ENCODE measurements at places on chromosomes 13 and 19.

DNA sequence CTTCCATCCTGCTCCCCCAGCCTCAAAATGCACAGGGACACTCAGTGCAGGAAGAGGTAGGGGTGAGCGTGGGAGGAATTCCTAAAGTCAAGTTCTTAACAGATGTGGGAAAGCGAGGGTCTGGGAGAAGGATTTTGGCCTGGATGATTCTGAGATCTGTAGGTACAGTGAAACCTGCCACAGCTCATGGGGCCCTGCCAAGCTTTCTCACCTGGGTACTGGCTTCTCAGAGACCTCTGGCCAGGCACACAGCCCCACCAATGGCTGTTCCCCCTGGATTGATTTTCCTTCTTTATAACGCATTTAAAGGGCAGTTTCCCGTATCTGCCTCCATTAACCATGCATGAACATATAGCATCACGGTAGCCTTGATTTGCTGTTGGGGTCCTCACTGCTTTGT lies 47.0 kb upstream of the GSX1 start:
- no peak for DNase-seq

DNA sequence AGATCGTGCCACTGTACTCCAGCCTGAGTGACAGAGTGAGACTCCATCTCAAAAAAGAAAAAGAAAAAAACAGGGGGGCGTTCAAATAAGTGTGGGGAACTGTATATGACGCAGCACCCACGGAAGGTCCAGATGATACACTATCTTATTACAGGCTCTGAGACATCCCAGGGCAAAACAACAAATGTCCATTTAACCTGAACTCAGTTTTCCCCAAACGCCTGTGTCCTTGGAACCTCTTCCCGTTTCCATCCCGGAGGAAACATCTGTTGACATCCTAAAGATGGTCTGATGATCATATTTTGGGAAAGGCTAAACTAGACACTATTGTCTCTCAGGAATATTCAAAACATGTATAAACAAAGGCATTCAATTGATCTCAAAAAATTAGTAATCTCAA lies 72.4 kb downstream of the COL4A1 start:
- DNase-seq, result no peak

DNA sequence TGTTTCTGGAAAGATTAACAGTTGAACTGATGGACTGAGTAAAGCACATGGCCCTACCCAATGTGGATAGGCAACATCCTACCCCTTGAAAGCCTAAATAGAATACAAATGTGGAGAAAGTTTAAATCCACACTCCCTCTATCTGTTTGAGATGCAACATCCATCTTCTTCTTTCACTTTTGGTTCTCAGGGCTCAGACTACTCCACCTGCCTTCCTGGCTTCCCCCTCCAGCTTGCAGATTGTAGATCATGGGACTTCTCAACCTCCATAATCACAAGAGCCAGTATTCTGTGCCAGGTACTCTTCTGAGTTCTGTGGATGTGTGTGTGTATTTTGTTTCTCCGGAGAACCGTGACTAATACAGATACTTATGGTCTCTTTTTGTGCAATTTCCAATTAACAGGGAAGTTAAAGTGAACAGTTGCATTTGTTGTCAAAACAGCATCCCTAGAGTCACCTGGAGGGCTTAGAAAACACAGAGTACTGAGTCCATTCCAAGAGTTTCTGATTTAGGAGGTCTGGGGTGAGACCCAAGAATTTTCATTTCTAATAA lies 590.3 kb upstream of the MIR17HG start:
- DNase-seq, result no peak

DNA sequence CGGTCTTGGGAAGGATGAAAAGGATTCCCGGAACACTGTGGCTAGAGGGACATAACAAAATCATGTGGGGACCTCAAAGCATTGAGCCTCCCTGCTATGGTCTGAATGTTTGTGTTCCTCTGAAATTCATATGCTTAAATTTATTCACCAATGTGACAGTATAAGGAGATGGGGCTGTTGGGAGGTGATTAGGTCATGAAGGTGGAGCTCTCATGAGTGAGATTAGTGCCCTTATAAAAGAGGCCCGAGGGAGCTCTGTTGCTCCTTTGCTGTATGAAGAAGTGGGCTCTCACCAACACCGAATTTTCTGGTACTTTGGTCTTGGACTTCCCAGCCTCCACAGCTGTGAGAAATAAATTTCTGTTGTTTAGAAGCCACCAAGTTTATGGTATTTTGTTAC lies 26.1 kb upstream of the DGKH start:
- DNase-seq, result no peak

GRCh38 chr13:74015137-74015536 lies 119.1 kb downstream of the KLF12 start:
- no peak for DNase-seq

DNA sequence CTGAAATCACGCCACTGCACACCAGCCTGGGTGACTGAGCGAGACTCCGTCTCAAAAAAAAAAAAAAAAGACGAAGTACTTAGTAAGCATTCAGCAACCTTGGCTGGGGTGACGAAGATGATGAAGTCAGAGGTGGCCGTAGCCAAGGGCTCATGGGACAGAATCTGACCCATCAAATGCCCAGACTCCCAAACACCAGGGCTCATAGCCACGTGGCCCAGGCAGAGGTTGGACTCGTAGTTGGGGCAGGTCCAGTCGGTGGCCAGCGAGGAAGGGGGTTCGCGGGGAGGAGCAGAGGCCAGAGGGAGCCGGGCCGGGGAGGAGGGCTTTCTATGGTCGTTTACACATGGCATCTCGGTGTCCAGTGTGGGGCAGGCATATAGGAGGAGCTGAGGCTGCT lies 52.1 kb upstream of the EHD2 start:
- DNase-seq, result no peak

- no peak for DNase-seq
Observed at GRCh38 chr19:11538232-11539036, at the start of gene CNN1. TSS of gene CNN1 (plus strand) at chr19:11538851. CDS start at chr19:11538928, 77 bp downstream.

DNA sequence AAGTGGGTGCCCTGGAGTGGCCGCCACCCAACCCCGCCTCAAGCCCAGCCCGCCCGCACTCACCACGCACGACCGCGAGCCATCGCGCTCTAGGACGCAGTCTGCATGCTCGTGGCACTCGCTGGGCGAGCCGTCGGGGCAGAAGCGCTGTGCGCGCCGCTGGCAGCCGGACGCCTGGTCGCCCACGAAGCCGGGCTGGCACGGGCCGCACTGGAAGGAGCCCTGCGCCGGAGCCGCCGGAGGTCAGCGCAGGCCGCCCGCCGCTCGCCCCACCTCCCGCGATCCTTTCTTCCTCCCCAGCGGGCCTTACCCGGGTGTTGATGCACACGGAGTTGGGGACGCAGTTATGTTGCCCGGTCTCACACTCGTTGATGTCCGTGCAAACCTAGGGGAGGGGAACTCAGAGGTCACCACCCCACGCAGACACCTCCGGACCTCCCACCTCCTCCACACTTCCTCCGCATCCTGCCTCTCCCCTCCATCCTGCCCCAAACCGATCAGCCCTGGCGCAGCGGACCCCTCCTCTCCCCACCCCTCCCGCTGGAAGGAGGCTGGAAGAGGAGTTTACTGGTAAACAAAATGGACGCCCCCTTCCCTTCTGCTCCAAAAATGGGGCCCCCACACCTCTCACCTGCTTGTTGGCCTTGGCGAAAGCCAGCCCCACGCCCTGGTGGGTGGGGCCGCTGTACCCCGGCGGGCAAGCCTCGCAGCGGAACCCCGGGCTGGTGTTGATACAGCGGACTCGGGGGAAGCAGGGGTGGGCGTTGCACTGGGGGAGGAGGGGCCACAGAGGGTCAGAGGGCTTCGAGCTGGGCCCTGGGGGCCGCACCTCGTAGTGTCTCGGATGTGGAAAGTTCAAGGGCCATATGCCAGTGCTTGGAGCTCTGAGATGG lies 2.3 kb downstream of the COMP start:
- no peak for DNase-seq

GRCh38 chr13:27168906-27169657 lies 2.5 kb downstream of the USP12 start:
- DNase-seq, result no peak

DNA sequence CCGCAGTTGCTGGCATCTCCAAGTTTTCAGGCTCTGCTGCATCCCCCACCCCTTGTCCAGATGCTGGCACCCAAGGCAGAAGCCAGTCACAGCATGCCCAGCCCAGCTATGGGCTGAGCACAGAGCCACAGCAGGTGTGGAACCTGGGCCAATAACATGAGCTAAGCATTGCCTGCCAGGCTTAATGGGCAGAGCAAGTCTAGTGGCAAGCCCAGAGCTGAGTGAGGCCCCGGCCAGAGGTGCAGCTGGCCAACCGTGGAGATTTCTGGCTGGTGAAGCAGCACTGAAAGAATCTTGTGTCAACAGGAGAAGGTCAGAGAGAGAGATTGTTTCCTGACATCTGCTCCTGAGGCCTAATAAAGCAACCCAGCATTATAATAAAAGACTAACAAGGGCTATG lies 111.0 kb downstream of the B3GLCT start:
- no peak for DNase-seq

DNA sequence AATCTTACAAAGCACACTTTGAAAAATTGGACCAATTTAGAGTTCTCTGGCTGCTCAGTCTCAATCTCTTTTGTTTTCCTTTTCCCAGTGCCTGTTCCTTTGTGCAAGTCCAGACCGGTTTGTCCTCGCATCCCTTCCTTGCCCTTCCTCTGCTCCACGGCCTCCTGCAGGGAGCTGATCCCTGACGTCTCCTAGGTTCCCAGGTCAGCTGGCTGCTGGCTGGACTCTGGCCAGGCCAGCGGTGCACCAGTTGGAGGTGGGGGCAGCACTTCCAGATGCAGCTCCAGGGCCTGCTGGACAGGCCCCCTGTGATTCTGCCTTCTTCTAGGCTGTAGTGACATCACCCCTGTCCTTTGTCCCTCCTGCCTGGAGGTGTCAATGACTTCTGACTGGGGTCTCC lies 44.0 kb upstream of the KPNA3 start:
- no peak for DNase-seq

- DNase-seq, result no peak
Observed at GRCh38 chr19:574658-575526, 2.5 kb downstream of the BSG start.

DNA sequence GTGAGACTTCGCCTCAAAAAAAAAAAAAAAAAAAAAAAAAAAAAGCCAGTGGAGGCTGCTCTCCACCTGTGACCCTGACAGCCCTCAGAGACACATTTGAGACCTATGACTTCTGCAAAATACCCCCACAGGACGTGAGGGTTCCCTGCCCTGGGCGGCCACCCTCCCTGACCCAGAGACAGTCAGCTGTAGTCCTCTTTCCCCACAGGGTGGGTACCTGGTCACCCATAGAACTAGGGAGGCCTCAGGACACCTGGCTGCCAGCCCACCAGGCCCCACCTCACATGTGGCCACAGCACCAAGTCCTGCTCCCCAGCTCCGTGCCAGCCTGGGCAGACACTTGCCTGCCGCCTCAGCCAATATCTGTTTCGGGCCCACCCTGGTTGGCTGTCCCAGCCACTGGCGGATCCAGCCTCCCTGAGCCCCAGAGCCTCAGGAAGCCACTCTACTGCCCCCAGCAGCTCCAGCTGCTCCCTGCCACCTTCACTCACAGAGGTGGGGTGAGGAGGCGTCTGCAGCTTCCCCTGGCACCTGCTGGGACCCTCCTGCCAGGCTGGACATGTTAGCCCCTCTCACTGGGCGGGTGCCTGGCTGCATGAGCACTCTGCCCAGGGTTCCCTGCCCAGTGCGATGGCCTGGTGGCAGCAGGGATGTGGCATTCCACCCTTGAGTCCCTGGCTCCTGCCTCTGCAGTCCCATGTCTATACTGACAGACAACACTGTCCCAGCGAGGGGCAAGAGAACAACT lies 6.9 kb downstream of the MKNK2 start:
- DNase-seq, result no peak

DNA sequence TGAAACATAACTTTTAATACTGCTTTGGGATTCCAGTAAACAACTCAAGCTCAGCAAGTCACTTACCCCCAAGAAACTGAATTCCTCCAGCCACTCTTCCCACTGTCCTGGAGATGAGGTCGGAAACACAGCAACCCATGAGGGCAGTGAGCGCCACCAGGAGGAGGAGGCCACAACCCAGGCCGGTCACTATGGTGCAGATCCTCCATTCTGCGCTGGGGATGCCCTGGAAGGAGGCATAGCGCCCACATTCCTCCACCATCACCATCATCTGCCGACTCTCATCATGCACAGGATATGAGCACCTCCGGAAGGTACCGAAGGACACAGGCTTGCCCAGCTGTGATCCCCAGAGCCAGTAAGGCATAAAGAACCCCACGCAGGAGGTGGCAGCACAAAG lies 2.2 kb downstream of the LHFPL6 start:
- no peak for DNase-seq

GRCh38 chr13:66375756-66376155 lies 854.4 kb downstream of the PCDH9 start:
- no peak for DNase-seq

DNA sequence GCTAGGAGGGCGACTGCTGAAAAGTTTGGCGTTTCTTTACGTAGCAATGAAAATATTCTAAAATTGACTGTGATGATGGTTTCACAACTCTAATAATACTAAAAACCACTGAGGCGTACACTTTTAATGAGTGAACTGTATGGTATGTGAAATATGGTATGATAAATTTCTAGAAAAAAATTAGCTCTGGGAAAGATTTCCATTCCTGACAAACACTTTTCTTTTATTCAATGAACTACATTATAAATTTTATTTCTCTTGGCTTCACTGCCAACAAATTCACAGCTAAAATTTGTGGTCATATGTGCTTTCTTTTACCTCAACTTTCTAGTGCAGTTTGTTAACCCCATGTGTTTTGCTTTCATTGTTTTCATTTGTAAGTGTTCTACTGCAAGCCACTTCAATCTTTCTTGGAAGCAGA lies 11.1 kb downstream of the ZC3H13 start:
- DNase-seq, result no peak

DNA sequence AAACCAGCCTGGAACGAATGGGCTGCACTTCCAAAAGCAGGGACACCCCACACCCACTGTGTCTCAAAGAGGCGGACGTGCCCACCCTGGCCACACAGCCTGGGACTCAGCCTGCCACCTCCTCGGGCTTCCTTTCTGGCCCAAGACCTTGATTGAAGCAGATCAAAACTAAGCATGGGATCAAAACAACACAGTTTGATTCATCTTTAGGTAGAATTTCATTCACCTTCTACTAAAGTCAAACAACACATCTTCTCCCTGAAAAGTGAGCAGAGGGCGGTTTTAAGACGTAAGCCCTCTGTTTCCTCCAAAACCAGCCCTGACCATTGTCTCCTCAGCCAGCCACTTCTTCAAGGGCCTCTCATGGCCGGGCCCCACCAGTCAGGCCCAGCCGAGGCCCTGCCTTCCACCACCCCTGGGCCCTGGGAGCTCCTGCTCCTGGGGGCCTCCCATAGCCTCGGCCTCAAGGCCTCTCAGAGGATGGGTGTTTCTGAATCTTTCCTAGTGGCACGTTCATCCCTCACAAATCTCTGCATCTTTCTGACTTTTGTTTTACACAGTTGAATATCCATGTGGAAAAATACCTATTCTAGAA lies 6.3 kb upstream of the F10 start:
- DNase-seq, result no peak
